RPMI8226 (cell line): ENCODE measurements at places on chromosomes 6 and 20.

GRCh38 chr20:36688630-36689029 lies 42.6 kb upstream of the SLA2 start:
- DNase-seq = no peak

DNA sequence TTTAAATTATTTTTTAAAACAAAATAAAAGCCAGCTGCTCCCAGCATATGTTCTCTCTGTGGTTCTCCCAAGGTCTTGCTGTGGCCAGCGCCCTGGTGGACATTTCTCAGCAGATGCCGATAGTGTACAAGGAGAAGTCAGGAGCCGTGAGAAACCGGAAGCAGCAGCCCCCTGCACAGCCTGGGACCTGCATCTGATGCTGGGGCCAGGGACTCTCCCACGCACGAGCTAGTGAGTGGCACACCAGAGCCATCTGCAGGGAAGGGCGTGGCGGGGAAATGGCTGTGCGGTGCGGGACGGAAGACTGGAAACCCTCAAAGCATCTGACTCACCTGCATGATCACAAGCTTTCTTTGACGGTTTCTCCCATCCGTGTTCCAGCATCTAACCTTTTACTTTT lies 16.5 kb downstream of the GFRA4 start:
- no peak for DNase-seq

DNA sequence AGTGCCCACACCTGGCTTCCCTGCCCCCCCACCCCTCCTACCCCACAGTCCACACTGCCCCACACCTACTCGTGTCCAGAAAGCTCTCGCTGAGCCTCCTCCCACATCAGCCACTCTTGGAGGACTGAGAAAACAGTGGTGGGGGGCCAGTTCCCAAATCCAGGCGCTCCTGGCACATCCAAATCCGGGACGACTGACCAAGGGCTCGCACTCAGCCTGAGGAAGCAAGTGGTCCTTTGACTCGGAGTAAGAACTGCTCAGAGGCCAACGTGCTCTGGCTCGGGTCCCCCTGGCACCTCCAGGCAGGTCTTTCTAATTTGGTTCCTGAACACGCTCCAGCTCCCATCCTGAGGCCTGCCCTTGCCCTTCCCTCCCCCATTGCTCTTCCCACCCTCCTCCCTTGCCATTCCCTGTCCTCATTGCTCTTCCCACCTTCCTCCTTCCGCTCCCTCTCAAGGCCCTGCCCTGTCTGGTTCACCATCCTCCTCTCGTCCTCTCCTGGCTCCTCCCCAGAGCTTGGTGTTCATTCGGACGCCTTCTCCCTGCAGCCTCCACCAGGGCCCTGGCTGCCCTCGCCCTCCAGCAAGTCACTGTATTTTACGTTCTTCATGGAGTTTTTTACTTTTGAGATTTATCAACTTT lies 83.6 kb downstream of the THBS2 start:
- no peak for DNase-seq

GRCh38 chr6:165805067-165805555 lies 142.1 kb upstream of the PDE10A start:
- peak; percentile 7 for DNase-seq

DNA sequence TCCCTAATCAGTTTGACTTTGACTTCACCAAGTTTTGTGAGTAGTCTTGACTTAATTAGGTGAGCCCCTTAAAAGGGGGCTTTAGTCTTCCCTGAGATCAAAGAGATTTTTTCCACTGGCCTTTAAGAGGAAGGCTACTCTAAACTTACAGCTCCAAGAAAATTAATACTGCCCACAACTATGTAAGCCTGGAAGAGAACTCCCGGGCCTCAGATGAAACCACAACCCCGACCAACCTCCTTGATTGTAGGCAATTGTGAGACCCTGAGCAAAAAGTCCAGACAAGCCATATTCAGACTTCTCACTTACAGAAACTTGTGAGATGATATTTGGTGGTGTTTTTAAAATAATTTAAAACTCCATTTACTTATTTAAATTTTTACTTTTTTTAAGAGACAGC lies 18.1 kb downstream of the SNX3 start:
- DNase-seq = no peak

DNA sequence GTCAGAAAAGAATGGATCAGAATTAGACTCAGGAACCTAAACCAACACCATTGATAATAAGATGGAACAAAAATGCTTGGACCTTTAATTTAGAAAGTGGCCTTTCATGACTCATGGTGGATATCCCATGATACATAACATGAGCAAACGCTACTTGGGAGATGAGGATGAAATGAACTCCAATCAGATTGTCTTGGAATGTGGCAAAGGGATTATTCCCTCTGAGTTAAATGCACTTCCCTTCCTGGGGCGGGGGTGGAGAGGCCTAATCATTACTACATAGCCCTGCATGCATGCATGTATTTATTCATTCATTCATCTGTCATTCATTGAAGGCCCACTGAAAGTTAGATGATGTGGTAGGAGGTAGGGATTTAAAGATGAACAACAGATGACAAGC lies 174.0 kb downstream of the AIG1 start:
- DNase-seq = no peak

DNA sequence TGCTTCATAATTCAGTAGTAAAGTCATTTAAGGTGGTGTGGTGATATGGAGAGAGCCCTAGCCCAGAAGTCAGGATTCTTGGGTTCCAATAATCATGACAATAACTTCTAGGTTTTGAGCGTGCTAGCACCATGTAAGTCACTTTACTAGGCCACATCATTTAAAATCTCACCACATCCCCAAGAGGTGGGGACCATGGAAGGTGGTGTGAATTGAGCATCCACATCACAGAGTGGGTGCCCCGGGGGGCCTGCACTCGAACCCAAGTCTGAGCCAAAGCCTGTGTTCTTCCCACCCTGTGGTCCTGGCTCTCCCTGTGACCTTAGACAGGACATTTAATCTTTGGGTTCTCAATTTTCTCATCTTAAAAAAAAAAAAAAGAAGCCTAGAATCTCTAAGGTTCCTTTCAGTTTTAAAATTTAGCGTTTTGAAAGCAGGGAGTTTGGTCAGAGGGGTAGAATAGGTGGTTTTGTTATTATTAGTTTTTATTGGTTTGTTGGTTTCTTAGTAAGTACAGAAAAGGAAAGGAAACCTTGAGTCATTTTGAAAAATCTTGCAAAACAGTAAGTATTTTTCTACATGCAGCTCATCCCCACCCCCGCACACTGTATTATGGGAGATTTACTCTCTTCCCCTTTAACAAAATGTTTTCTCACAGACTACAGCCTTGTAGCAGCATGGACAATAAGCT lies 26.4 kb downstream of the ARMC2 start:
- peak; percentile 28 for DNase-seq

- no peak for DNase-seq
These were observed 2.0 kb downstream of the TSHZ2 start for GRCh38 chr20:52974179-52974594.

GRCh38 chr20:3042625-3043024 lies 797 bp upstream of the GNRH2 start:
- DNase-seq = no peak

- DNase-seq = no peak
These were observed 78.5 kb downstream of the SSR1 start for GRCh38 chr6:7234547-7234946.

- DNase-seq = peak; percentile 44
These were observed 83.7 kb upstream of the TMEM30A start for GRCh38 chr6:75368151-75368779.

GRCh38 chr6:114169763-114170162 lies 173.1 kb downstream of the HS3ST5 start:
- DNase-seq = no peak

DNA sequence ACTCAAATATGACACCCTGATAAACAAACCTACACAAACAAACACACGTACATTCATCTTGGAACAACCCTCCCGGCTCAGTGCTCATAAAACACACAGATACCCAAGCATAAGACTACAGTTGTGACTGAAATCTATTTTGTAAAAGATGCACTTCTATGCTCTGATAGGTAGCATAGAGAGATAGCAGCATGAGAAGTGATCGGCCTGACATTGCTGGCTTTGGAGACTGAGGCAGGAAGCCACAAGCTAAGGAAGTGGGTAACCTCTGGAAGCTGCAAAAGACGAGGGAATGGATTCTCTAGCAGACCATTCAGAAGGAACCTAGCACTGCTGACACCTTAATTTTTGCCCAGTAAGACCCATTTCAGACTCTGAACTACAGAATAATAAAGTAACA lies 1.6 kb upstream of the RNF39 start:
- DNase-seq = no peak

DNA sequence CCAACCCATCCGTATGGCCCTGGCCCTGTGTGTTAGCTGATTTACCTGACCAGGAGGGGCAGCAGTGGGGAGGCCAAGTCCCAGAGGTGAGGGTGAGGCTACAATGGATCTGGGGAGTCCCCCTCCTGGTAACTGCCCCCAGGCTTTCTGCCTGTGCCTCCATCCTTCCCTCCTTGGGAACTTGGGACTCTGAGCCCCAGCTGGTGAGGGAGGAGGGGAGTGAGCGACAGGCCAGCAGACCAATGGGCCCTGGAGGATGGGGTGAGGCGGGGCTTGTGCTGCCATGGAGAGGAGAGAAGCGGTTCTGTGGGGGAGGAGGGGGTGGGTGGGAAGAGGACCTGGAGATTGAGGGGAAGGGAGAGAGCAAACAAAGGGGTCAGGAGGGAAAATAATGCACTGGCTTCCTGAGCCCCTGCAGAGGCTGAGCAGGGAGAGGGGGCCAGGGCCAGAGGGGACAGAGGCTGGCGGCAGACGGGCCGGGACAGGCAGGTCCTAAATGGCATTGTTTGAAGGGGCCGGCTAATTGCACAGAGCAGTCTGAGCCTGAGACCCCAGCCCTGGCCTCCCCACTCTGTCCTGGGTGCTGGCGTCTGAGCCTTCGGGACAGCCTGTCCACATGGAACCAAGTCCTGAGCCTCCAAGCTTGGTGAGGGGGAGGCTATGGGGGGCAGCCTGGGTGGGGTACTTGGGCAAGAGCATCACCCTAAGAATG lies 17.5 kb downstream of the DNMT3B start:
- DNase-seq = no peak

GRCh38 chr20:56359212-56360132 lies 698 bp downstream of the FAM210B start:
- DNase-seq = peak; percentile 52

DNA sequence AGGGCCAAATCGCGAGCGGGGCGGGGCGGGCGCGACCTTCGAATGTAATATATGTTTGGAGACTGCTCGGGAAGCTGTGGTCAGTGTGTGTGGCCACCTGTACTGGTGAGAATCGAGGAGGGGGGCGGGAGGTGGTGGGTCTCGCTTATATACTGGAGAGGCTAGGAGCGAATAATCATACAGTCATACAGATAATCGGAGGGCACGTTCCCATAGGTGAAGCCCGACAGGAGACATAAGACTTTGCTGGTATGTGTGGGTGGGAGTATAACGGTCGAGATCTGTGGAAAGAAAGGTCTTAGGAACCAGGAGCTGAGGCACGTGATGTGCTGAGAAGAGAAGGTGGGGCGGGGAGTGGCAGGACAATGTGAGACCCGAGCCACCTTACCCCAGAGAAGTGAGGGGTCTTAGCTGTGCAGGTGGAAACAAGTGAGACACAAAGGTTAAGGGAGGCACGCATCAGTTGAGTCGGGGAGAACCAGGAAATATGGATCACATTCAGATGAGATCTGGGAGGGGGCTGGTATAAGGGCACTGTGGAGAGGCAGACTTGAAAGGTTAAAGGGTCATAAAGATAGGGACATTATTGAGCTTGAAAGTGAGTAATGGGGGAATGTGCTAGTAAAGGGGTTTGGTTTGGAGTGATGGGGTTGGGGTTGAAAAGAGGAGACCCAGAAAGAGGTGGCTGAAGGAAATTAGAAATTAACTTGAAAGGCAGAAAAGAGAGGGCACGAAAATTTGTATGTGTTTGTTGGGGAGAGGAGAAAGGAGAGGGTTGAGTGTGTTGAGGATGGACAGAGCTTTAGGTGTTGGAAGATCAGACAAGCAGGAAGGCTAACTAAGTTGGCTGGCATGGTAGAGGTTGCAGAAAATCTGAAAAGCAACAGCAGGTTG lies 589 bp downstream of the RNF5 start:
- DNase-seq = no peak

GRCh38 chr6:28634761-28635546 lies 109.3 kb downstream of the GPX5 start:
- no peak for DNase-seq

GRCh38 chr6:158322724-158323560 lies 10.7 kb downstream of the TULP4 start:
- DNase-seq = peak; percentile 24

- no peak for DNase-seq
These were observed 25.1 kb downstream of the PRPH2 start for GRCh38 chr6:42697268-42697655.

DNA sequence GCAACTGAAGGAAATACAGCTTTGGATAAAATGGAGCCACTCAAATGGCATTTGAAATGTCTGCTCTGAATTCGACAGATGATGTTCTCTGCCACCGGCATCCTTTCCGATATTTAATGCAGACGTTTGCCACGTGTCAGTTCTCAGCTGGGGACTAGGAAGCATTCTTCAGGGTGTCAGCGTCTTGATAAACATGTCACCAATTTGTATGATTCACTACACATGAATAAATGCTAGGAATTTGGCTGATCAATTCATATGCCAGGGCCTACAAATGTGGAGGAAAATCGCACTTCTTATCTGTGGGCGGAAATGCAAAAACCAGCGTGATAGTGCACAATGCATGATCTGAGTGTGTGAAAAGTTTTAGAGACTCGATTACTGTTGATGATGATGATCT lies 169.5 kb downstream of the SLC24A3 start:
- DNase-seq = no peak

DNA sequence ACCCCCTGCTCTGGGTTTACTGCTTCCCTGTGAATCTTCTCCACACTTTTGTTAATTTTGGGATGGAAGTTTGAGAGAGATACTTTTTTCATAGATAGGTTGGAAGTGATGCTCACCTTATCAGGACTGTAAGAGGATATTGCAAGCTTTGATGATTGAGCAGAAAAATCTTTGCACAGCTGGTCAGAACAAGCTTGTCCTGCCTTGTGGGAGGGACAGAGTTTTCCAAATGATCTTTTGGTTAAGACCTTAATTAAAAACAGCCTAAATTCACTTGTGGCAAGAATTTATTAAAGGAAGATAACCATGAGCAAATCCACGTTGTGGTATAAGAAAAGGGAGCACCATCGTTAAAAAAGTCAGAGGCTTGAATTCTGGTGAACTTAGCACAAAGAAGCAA lies 32.2 kb downstream of the E2F3 start:
- DNase-seq = no peak

- no peak for DNase-seq
These were observed 11.2 kb downstream of the CYB5R4 start for GRCh38 chr6:83870649-83871048.

GRCh38 chr6:179340-179950 lies 112.8 kb upstream of the DUSP22 start:
- no peak for DNase-seq

- peak; percentile 95 for DNase-seq
These were observed 6.5 kb upstream of the ZSCAN9 start for GRCh38 chr6:28218312-28219248.

DNA sequence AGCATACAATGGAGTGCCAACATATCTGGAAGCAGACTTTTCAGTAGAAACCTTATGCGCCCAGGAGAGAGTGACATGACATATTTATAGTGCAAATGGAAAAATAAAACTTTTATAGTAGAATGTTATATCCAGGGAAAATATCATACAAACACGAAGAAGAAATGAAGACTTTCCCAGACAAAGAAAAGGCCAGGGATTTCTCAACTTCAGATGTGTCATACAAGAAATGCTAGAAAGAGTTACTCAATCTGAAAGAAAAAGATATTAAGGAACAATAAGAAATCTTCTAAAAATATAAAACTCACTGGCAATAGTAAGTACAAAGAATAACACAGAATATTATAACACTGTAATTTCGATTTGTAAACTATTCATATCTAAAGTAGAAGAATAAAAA lies 1269.3 kb downstream of the GRIK2 start:
- no peak for DNase-seq

- DNase-seq = no peak
These were observed 128.7 kb downstream of the DNAH8 start for GRCh38 chr6:38843798-38844197.
